Right kidney (tissue), 9 donors: ENCODE measurements at places on chromosomes 2 and 18.

DNA sequence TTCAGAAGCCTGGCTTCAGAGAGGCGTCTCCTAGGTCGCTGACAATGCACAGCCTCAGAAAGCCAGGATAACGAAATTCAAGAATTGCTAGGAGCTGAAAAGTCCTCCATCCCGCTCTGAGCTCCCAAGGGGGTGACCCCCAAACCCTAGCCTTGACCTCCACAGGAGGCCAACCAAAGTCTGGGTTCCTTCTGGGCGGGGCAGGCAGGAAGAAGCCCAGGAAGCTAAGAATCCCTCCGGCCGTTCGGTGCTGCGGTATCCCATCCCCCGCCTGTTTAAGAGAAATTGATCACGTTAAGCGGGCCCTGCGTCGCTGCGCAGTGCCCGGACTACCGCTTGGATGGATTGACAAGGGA, 2.5 kb upstream of the OSR1 start:
- no peak for DNase-seq

- DNase-seq: no peak
Observed at GRCh38 chr2:81648370-81648769, 1343.8 kb upstream of the LRRTM1 start.

DNA sequence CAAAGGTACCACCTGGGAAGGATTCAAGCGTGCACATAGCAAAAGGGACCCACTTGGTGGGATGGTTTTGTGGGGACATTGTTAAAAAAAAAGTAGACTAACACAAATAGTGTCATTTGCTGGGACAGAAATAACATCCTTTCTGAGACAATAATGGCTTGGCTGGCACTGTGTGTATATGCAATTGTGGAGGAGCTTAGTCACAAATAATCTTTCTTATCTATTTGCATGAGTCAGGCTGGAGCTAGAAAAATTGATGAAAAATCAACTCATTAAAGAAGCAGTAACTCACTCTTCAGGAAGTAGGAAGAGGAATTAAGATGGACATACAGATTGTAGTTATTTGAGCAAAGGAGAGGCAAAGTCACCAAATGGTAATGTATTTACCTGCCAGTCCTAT, 29.5 kb upstream of the ITGB6 start:
- DNase-seq: no peak

GRCh38 chr2:196941398-196942078, 15.0 kb upstream of the PGAP1 start:
- no peak for DNase-seq

- peak; percentile 46 for DNase-seq
Observed at GRCh38 chr2:84970868-84971509, at the start of gene KCMF1. Gene KCMF1, plus strand, starts transcription at chr2:84971161. Its CDS starts 291 bp downstream, at chr2:84971452.

DNA sequence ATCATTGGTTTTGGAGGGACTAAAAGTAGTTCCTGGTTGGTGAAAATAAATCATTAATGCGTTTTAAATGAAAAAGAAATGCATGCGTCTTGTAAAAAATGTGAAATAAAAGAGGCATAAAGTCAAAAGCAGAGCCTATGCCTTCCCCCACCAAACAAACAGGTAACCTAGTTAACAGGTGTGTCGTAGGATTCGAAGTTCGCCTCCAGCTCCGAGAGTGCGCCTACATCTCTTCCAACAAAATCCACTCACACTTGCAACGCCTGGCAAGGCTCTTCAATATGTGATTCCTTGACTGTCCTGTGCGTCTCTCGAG, 677 bp upstream of the SMAD4 start:
- no peak for DNase-seq

- DNase-seq: no peak
Observed at GRCh38 chr2:237624565-237624964, 2.8 kb upstream of the LRRFIP1 start.

DNA sequence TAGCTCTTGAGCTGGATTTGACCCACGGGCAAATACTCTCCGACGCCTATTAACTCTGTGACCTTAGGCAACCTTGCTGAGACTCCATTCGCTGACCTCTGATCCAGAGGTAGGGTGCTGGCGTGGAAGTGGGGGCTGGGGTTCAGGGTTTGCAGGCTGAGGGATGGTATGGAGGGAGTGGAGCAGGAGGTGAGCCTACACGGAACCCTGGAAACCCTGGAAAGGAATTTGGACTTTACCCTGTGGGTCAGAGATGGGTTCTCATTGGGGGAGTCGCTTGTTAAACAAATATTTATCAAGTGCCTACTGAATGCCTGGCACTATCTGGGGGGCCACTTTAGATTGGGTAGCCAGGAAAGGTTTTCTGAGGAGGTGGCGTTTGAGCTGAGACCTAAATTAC, 58.2 kb upstream of the FZD7 start:
- DNase-seq: no peak

GRCh38 chr18:7090771-7091170, 26.8 kb downstream of the LAMA1 start:
- no peak for DNase-seq

GRCh38 chr2:237917696-237918374, 49.0 kb upstream of the UBE2F start:
- no peak for DNase-seq

- DNase-seq: no peak
Observed at GRCh38 chr18:57651914-57652313, 30.3 kb upstream of the NARS1 start.

DNA sequence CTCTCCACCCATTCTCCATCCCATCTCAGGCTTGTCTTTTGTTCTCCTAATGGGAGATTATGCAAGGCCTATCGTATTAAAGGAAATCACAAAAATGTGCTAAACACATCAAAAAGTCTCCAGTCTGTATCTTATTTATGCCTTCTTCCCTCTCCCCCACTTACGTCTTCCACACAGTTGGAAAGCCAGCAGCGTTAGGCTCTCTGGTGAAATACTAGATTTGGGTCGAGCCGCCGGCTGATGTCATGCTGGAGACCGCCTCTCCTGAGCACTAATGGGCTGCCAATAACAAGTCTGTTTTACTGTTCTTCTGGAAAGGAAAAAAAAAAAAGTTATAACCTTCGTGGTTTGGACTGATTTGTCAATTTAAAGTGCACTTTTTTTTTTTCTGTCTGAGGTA, 182.7 kb upstream of the SIX2 start:
- no peak for DNase-seq

- DNase-seq: no peak
Observed at GRCh38 chr2:207163053-207163755, 2.5 kb downstream of the KLF7 start.

DNA sequence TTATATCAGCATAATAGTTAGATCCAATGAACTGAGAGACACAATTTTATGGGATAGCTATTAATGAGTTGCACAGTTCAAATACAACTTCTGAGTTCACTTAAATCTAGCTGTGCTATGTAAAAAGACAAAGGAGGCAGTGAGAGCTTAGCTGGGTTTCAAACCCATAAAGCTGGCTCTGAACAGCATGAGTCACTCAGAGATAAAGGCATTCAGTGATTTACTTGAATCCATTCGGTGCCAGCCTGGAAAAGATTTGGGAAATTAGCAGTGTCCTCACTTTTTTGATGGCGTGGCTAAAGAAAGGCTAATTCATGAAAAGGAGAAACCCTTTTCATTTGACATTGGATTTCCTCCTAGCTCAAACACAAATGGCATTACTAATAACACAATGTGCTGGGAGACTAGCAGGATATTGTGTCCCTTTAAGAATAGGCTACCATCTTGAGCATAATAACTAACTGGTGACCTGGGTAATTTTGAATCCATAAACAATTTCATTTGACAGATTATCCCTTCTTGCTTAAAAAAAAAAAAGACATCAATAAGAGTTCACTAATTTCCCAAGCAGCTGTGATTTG, 98.4 kb upstream of the NEUROD1 start:
- DNase-seq: no peak

GRCh38 chr2:134183679-134184078, 70.2 kb upstream of the MGAT5 start:
- no peak for DNase-seq

GRCh38 chr2:173271825-173272224, 82.8 kb upstream of the CDCA7 start:
- no peak for DNase-seq

DNA sequence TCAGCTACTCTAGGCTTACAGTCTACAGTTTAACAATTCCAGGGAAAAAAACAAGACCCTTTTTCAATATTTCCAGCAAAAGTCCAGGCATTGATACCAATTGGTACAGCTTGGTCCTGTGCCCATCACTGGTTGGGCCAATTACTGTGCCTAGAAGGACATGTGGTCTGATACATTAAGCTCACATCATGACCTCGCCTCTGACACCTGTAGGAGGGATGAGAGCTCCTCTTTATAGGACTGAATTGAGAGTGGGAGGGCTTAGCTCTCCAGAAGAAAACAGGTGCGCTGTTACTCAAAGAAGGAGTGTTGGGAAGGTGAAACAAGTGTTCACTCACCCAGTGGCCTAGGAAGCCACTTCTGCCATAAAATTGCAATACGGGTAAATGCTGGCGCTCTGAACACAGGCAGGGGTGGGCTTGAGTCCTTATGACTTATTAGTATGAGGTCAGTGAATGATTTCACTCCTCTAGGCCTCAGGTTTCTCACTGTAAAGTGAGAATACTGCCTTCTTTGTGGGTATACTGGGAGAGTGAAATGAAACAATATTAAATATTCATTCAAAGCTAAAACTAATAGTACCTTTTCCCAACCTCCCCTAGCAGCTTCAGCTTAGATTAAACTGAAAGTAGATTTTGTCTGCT, 49.7 kb downstream of the RABL2A start:
- DNase-seq: no peak

DNA sequence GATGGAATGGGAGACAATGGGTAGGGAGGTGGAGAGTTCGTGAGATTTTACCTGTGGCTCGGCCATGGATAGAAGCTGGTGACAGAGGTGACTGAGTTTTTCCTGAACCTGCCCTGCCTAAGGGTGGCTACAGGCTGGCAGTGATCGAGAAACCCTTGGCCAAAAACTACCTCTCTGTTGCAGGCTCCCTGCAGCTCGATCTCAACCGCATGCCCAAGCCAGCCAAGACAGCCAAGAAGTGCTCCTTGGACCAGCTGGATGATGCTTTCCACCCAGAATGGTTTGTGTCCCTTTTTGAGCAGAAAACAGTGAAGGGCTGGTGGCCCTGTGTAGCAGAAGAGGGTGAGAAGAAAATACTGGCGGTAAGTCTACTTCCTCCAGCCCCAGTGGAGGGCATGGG, 225.5 kb downstream of the DYSF start:
- DNase-seq: no peak

GRCh38 chr18:26448714-26449159, 99.6 kb downstream of the KCTD1 start:
- DNase-seq: no peak

GRCh38 chr2:227788561-227789018, 25.1 kb upstream of the CCL20 start:
- DNase-seq: no peak

GRCh38 chr2:203578759-203579643, 43.9 kb upstream of the RAPH1 start:
- DNase-seq: no peak

DNA sequence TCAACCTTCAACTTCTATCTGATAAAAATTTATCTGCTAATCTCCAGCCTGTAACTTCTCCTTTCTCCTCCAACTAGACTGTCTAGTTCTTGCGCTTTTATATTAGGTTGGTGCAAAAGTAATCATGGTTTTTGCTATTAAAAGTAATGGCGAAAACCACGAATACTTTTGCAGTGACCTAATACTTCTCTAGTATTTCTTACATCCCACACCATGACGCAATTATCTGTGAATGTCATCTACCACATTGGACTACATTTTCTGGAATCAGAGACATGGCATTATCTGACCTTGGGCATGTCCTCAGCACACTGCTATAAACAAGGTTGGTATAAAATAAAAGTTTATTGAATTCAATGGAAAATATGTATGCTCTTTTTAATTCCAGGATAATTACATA, 370.2 kb upstream of the LYPD1 start:
- no peak for DNase-seq

DNA sequence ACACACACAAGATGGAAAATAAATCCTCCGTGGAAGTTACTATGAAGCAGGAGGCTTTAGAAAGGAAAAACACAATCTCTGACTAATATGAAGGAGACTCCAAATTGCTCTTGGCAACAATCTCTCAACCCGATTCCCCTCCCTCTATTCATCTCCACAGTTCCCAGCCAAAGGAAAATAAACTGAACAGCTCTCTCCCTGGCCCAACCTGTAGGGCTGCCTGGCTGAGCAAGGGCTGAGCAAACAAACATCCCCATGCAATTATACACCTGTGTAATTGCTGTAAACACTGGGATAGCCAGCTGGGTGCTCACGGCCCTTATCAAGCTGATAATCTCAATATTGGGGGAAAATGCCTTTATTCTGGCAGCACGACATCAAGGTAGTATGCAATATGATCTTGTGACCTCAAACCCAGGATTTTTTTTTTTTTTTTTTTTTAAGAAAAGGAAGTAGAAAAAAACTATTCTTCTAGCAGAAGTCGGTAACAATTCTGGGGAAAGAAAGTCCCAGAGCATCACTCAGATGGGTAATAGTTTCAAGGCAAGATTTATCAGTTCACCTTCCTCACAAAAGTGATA, 203.3 kb upstream of the SMAD2 start:
- no peak for DNase-seq

GRCh38 chr2:173414823-173415322, 60.2 kb downstream of the CDCA7 start:
- no peak for DNase-seq

DNA sequence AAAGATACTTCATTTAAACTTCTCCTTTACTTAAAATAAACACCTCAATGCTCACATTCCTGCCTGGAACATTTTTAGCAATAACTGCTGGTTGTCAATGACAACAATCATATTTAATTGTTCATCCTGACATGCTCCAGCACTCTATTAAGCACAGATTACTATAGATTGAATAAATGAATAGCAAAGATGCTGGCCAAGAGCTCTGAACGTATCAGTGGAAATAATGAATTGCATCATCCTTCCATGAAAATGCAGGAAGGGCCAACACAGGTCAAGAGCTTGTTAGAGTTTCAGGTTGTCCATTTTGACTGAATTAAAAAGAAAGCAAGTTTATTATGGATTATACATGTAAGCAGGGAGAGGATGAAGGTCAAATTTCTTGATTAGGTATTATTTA, 994.0 kb downstream of the TSN start:
- no peak for DNase-seq

DNA sequence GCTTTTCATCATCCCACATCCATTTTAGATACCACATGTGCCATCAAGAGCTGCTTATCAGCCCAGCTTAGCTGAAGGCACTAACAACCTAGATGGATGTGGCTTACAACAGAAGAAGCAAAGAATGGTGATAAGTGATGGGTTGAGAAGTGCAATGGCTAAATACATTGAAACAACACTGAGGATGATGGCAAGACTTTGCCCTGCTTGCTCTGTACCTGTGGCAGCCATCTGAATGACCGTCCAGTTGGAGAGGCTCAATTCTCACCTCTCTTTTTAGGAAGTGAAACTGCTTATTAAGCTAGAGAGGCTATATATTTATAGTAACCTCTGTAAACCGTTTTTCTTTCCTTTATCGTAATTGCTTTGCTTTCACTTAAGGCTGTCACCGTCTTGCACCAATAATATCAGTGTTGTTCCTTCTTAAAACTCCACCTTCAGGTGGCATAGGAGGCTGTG, 5.7 kb downstream of the GPATCH11 start:
- no peak for DNase-seq

GRCh38 chr2:178805457-178805856, 1.8 kb downstream of the TTN start:
- DNase-seq: no peak
